ENCODE measurements at places on chromosomes 7 and 10. TPM values are rescaled to one million over a fixed set of nuclear protein-coding genes. Genes with fewer than 3 reads are reported as not detected.

Gene CUX1
- 38.1 TPM for total RNA-seq

Gene C1QL3
- total RNA-seq: not detected

Gene MSS51
- total RNA-seq: 1.5 TPM

Gene CREB5
- 3.1 TPM for total RNA-seq

Gene RAMP3
- total RNA-seq: under 0.01 TPM

Gene PAX4
- total RNA-seq: not detected

Gene ACTL6B
- total RNA-seq: not detected

Gene VIPR2
- total RNA-seq: under 0.01 TPM

Gene TEX36
- not detected for total RNA-seq

Gene ACBD7
- total RNA-seq: under 0.01 TPM

Gene DGKI
- 2.1 TPM for total RNA-seq

Gene MMP21
- total RNA-seq: 0.26 TPM
